ENCODE measurements at places on chromosomes 13 and 19. TPM values are rescaled to one million over a fixed set of nuclear protein-coding genes. Genes with fewer than 3 reads are reported as not detected.

GRCh38 chr13:49357694-49358093 is 86.2 kb downstream of the CAB39L start:
- DNase-seq, result peak; percentile 17

DNA sequence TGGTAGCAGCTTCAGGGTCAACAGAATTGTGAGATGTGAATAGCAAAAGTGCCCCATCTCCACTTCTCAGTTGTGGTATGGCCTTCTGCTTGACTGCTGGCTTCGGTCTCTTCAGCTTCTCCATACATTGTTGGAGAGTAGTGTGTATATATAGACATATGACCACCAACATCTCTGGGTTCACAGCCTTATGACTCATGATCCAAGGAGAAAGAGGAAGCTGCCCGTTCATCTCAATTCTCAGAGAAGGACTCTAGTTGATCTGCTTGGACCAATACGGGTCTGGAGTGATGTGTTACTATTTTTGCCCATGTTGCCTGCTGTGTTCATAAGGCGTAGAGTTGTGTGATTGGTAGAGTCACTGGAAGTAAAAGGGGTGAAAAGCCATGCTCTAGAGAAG is 3.6 kb upstream of the COMMD6 start:
- DNase-seq, result no peak

DNA sequence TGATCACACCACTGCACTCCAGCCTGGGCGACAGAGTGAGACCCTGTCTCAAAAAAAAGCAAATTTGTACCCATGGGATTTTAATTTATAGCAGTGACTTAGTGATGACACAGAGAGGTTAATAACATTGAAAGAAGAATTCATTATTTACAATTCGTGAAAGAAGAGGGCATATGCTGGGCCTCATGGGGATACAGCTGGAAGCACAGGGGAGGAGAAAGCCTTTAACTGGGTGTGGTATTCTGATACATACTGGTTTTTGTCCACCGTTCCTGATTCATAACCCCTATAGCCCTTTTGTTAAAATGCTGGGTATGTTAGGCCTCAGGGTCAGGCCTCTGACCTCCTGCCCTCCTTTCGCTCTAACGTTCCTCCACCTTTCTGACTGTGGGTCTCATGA is 10.9 kb downstream of the ZNF264 start:
- DNase-seq, result no peak

- DNase-seq, result no peak
Observed at GRCh38 chr13:46202188-46202795, 9.4 kb upstream of the LRRC63 start.

DNA sequence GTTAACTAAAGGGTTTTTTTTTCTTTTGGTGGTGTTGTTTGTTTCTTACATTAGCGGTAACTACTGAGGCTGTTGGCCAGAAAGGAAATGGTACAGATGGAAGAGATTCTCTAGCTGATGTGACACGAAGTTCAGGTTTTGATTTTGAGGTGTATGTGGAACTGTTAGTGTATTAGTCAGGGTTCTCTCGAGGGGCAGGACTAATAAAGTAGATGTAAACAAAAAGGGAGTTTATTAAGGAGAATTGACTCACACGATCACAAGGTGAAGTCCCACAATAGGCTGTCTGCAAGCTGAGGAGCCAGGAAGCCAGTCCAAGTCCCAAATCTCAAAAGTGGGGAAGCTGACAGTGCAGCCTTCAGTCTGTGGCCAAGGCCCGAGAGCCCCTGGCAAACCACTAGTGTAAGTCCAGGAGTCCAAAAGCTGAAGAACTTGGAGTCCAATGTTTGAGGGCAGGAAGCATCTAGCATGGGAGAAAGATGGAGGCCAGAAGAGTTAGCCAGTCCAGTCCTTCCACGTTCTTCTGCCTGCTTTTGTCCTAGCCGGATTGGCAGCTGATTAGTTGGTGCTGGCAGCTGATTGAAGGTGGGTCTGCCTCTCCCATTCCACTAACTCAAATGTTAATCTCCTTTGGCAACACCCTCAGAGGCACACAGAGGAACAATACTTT is 577.6 kb downstream of the EFNB2 start:
- no peak for DNase-seq

DNA sequence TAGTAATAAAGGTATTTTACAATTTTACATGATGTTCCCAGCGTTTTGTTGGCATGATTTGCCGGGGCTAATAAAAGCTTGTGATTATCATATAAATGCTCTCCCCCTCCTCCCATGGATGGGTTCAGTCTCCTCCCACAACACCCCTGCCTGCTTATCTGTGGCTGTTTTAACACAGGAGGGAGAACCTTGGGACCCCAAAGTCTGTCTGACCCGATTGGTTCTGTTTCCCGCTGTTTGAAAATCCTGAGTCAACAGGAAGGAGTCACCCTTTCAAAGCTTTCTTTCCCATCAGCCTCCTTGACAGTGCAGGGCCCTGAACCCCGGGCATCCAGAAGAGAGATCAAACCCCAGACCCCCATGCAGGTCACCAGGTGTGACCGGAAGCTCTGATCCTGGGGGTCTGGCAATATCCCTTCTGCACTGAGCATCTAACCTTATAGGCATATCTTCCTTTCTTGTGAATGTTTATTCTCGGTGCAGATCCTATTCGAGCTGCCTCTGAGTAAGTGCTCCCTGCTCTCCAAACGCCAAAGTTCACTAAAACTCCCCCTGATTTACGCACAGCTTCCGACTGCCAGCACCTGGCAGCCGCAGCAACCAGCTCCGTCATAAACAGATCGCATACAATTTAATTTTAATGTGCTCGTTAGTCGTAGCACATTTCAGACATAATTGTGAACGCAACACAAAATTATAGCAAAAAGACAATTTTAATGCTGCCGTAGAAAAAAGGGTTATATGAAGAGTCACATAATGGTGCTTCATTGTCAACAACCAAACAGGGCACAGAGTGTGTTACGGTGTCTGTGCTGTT is 74.8 kb downstream of the TSHZ3 start:
- no peak for DNase-seq

- peak; percentile 80 for DNase-seq
Observed at GRCh38 chr19:33350538-33351309, 22.8 kb upstream of the CEBPG start.

DNA sequence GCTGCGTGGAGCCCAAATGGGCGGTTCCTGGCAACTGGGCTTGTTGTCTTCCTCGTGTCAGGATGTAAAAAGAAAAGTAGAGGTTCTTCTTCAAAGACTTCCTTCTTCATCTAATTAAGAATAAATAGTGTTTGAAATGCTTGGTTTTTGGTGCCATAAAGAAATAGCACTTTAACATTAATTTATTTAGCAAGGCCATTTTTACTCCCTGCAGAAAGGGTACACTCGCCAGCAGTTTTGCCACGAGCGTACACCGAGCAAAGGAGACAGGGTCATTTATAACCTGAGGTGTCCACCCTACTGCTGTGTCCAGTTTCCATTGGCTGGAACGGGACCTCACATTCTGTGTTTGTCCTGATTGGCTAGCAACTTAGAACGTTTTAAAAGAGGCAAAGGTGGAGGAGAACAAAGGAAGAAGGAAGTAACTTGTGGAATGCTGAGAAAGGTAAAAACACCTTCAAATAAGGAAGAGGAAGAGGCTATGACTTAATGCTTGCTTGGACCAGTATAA is 21.8 kb upstream of the OR10H1 start:
- no peak for DNase-seq

The PSG1 gene
- 0.51 TPM for total RNA-seq

The TLE6 gene
- 0.51 TPM for total RNA-seq

The KLF1 gene
- total RNA-seq, result under 0.01 TPM

The CDX2 gene
- total RNA-seq, result not detected

The ZGLP1 gene
- total RNA-seq, result 0.66 TPM

The ANO8 gene
- total RNA-seq, result 5.9 TPM
